ENCODE measurements at places on chromosomes 6 and 20.

- DNase-seq: no peak
These were observed 59.5 kb downstream of the ZMYND8 start for GRCh38 chr20:47296950-47297349.

DNA sequence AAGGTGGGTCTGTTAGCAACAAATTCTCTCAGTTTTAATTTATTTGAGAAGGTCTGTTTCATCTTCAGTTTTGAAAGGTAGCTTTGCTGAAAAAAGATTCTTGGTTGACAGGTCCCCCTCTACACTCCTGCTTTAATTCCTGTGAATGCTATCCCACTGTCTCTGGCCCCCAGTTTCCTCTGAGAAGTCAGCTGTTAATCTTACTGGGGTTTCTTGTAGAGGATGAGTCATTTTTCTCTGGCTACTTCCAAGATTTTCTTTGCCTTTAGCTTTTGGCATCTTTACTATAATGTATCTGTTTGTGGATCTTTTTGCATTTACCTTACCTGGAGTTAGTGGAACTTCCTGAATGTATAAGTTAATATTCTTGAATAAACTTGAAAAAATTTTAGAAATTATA, 122.7 kb downstream of the MMS22L start:
- no peak for DNase-seq

DNA sequence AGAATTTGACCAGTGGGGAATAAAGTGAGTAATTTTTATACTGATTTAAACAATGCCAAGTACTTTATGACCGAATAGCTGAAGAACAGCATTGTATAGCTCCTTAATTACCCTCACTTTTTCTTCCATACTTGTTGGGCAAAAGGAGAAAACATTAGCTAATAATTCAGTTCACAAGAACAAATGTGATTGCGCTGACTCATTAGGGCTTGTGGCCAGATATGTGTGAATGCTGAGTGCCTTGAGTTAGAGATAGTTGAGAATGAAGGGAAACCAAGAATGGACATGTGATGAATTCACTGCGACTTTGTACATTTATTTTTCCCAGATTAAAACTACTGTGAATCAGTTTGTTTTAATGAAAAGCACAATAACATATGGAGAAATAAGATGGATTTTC, 669.4 kb downstream of the TFAP2A start:
- no peak for DNase-seq

DNA sequence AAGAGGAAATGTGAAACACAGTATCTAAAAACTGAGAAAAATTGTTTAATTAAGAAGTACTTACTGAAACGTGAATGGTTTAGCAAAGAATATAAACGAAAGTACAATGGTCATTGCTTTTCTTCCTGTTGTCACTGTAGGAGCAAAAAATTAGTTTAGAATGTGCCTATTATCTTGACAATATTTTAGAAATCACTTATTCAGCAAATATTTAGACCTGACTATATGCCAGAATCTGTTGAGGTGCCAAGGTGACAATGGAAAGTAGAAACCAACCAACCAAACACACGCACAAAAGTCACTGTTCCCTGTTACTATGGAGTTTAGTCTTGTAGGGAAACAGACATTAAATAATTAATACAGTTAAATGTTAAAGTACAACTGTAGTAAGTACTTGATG, 20.5 kb downstream of the SLC35B3 start:
- DNase-seq: no peak

GRCh38 chr20:57157106-57157691, 109.2 kb downstream of the BMP7 start:
- DNase-seq: no peak

GRCh38 chr6:3454273-3455010, 2.4 kb downstream of the SLC22A23 start:
- no peak for DNase-seq
